ENCODE measurements at places on chromosomes 6 and 20.

GRCh38 chr6:46062312-46062711 lies 46.7 kb upstream of the CLIC5 start:
- no peak for DNase-seq

GRCh38 chr20:3998998-3999397 lies 16.4 kb downstream of the RNF24 start:
- no peak for DNase-seq

DNA sequence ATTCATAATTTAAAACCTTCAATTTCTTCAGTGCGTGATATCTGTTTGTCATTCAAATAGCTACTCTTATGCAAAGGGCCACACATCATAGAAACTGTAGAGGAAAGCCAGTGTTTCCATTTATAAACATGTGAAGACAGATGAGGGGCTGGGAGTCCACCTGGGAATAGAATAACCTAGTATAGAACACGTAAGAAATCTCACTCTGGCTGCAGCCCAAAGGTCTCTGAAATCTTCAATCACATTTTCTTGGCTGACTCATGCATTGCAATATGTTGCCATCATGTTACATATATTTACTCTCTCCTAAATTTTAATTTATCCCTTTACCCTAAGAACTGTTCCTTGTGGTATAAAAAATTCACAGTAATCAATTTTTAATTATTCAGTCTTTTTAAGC lies 123.2 kb downstream of the ELOVL4 start:
- DNase-seq, result no peak

DNA sequence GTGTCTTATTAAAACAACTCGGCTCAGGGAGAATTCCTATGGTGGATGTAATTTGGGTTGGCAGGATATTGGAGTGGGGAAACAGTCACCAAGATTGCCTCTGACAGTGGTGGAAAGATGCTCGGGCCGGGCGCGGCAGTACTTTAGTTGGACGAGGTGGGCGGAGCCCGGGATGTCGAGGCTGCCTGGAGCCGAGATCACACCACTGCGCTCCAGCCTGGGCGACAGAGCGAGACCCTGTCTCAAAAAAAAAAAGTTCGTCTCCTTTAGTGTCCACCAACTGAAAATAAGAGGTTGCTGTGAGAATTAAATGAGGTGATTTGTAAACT lies 621 bp downstream of the NOL7 start:
- peak; percentile 18 for DNase-seq

GRCh38 chr20:58025233-58025632 lies 203.2 kb downstream of the ANKRD60 start:
- no peak for DNase-seq

DNA sequence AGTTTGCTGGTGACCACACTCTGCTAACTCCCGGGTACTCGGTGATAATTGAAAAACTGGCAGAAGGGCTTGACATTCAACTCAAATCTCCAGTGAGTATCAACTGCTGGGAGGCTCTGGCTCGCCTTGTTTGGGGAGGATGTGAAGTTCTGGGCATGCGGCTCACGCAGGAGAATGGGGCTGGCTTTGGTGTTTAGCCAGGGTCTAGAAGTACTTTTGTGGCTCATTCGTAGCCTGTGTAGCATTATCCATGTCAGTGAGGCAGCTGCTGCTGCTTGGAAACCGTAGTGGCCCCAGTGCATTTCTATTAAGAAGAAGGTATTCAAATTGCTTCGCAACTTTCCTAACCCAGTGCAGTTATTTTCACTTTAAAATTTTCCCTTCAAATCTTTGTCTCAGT lies 52.2 kb downstream of the KDM1B start:
- no peak for DNase-seq

- no peak for DNase-seq
Observed at GRCh38 chr20:1857466-1857865, 37.7 kb upstream of the SIRPA start.

GRCh38 chr20:63434599-63435378 lies 37.7 kb downstream of the KCNQ2 start:
- peak; percentile 20 for DNase-seq

DNA sequence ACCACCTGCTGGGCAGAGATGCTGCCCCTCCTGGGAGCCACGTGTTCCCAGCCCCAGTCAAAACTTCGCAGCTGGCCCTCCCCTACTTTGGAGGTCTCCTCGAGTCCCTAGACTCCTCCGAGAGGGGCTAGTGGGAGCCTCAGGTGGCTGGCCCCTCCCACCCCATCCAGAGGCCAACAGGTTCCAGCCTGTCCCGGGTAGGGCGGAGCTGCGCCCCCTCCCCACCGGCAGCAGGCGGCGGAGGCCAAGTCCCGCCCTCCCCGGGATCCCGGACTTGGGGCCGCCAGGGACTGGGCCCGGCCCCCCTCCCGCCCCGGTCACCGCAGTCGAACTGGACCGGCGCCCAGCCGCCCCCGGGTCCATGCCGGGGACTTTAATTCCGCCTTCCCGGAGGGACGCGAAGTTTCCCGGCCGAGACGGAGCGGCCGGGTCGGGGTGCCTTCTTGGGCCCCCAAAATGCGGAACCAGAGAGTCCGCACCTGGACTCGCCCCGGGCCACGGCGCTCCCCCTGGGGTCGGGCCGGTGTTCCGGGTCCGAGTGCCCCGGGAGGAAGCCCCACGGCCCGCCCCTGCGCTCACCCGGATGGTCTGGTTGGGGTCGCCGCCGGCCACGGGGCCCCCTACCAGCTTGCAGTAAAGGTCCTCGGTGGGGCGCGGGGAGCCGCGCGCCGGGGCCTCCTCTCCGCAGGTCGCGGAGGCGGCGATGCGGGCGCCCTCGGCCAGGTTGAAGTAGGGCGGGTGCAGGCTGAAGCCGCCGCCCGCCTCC lies 559 bp downstream of the LAMA5 start:
- DNase-seq, result no peak

- DNase-seq, result no peak
Observed at GRCh38 chr6:20447581-20448132, 46.0 kb downstream of the E2F3 start.

- peak; percentile 73 for DNase-seq
Observed at GRCh38 chr6:78605909-78606446, 261.4 kb upstream of the IRAK1BP1 start.

DNA sequence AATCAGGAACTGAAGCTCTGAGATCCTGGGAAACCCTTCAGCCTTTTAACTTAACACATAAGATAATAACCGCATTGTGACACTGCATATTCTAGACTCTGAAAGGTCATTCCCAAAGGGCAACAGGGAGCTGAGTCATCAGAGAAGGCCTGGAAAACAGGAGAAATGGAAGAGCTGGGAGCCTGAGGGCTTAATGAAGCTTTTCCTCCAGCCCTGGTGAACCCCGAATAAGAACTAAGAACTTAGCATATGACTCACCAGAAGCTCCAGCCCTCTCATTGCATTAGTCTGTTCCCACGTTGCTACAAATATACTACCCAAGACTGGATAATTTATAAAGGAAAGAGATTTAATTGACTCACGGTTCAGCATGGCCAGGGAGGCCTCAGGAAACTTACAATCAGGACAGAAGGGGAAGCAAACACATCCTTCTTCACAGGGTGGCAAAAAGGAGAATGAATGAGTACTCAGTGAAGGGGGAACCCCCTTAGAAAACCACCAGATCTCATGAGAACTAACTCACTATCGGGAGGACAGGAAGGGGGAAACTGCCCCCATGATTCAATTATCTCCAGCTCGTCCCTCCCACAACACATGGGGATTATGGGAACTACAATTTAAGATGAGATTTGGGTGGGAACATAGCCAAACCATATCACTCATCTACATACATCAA lies 648.5 kb downstream of the TFAP2A start:
- DNase-seq, result peak; percentile 54

- no peak for DNase-seq
Observed at GRCh38 chr6:107638493-107638892, 148.6 kb downstream of the SOBP start.

DNA sequence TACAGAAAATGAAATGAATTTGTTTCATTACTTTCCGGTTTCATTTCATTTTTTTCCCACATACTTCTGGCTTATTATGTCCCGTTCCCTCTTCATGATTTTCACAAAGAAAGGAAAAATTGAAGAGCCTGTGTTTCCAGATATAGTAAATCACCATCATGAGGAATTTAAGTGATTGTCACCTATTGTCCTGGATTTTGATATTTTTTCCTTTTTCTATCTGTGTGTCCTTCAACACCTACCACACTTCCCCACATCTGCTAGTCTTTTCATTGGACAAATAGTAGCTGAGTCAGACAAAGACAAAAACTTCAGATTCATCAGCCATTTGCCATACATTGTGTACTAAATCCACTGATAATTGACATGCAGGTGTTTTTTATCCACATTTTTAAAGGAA lies 258.2 kb upstream of the HSF2 start:
- no peak for DNase-seq

DNA sequence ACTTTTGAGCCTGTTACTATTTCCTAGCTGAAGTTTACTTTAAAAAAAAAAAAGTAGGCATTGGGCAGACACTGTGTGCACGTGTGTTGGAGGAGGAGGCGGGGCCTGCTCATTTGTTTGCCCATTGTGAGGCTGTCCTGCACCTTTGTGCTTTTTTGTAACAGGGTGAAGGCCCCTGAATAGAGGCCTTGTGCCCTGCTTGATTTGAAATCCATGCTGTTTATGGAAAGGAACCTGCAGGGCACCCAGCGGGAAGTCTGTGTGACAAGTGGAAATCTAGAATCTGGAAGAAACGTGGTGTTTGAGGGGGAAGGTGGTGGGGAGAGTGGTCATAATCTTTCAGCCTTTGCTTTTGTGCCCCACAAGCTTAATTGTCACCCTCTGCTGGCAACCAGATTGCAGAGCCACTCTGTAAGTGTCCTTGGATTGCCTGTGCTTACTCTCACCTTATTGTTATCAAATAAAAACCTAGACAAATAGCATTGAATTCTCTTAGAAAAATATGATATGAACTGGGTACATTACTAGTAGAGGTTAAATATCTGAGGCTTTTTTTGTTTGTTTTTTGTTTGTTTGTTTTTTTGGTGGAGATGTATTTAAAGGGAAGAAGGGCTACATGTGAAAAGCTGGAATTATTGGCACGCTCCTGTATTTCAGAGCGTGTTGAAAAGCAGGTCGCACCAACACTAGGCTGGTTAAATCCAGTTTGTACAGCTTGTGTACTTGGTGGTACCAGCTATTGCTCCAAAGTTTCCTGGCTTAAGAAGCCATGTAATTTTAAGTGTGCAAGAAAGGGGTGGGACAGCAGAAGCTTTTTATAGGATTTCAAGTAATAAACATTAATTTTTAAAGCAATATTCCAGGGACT lies 156.3 kb downstream of the ARID1B start:
- no peak for DNase-seq

DNA sequence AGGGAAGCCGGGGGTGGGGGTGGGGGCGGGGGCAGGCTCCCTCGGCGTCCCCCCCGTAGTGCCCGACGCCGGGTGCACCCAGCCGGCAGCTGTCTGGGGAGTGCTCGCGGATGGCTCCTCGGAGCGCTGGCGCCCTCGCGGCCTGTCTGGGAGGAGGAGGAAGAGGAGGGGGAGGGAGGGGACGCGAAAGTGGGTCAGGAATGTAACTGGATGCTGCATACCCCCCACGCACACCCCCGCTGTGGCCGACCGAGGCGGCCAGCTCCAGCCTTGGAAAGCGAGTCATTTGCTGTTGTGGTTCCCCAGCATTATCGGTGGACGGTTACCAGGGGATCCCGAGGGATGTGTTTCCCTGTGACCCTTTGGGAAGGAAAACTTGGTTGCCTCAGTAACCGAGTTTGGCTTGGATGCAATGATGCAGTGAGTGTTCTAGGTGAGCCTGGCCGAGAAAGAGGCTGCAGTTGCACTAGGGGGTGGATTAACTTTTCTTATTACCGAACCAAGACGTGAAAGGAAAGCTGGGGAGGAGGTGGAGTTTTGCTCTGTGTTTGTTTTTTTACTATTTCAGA lies 55.2 kb upstream of the RREB1 start:
- DNase-seq, result peak; percentile 14
